ENCODE measurements at places on chromosomes 11 and 22.

DNA sequence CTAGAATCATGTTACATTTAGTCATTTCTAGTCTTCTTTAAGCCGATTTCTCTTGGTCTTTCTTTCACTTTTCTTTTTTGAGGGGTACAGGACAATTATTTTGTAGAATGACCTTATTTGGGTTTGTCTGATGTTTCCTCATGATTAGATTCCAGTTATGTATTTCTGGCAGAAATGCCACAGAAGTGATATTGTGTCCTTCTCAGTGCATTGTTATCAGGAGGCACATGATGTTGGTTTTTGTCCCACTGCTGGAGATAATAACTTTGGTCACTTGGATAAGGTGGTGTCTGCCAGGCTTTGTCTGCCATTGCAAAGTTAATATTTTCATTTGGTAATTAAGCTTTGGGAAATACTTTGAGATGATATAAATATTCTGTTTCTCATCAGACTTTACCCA, 100.3 kb downstream of the RRM1 start:
- no peak for DNase-seq

DNA sequence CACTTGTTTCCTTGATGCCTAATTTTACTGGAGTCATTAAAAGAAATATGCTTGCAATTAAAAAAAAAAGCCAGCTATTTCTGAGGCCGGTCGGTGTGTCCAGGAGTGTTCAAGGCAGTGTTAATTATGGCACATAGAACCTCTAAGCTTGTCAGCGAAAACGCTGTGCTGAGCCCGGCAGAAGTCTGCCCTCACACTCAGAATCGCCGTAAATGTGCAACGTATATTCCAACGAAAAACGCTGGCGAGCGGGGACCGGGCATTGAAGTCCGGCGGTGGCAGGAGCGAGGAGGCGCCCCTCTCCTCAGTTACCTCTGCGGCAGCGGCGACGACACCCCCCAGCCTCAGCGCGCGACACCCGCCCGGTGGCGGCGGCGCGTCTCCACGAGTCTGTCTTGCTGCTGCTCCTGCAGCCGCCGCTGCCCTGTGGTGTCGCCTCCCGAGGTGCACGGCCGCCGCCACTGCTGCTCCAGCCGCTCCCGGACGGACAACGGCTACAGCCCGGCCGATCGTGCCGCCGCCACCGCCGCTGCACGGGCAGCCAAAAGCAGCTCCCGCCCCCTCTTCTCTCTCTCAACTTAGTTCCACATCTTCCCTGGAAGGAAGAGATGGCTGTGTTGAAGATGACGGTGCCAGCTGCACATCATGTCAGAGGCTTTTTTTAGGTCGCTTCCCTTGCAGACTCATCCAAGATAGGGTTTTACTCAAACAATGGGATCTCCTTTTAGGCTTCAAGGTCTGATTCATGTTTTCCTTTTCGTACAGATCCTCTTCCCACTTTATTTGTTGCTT, 56.0 kb downstream of the JAM3 start:
- DNase-seq: no peak

- DNase-seq: no peak
Measured at GRCh38 chr22:35957589-35957988, 71.0 kb downstream of the RBFOX2 start.

DNA sequence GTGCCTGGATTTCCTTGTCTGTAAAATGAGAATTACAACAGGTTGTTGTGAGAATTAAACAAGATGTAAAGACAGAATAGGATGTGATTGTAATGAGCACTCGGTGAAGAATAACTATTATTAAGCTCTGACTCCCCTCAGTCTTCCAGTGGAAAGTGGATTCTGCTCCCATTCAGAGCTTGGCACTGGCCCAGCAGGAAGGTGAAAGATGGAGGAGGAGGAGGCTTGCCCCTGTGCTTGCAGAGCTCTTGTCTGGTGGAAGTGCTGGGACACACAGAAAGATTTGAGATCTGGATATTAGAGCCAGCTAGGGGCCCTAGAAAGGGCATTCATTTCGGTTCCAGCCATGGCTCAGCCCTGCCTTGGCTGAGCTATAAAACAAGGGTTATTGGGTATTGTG, 28.2 kb downstream of the PHLDB1 start:
- DNase-seq: no peak

DNA sequence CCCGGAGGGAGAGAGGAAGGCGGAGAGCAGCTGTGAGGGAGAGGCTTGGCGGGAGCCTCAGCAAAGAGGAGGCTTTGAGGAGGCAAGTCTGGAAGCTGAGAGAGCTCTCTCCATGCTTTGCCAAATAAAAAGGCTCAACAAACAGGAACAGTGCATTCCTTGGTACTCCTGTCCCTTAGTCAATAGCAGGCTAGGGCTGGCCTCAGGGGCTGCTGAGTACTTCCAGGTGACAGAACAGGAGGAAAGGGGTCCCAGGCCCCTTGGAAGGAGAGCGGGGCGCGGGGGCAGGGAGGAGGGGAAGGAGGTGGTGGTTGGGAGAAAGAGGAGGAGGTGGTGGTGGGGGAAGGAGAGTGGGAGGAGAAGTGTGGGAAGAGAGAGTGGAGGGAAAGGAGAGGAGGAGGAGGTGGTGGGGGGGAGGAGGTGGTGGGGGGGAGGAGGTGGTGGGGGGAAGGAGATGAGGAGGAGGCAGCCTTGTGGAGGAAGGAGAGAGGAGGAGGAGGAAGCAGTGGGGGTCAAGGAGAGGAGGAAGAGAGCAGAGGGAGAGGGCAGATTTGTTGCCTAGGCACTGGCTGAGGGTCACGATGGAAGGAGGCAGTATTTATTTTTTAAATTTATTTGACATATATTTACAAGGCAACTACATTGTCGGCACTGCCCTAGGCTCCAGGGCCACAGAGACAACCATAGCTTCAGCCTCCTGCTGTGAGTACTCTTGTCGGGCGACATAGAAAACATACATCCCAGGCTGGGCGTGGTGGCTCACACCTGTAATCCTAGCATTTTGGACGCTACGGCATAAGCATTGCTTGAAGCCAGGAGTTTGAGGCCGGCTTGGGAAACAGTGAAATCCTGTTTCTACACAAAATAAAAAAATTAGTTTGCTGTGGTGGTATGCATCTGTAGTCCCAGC, 74.2 kb upstream of the ZBED5 start:
- no peak for DNase-seq

DNA sequence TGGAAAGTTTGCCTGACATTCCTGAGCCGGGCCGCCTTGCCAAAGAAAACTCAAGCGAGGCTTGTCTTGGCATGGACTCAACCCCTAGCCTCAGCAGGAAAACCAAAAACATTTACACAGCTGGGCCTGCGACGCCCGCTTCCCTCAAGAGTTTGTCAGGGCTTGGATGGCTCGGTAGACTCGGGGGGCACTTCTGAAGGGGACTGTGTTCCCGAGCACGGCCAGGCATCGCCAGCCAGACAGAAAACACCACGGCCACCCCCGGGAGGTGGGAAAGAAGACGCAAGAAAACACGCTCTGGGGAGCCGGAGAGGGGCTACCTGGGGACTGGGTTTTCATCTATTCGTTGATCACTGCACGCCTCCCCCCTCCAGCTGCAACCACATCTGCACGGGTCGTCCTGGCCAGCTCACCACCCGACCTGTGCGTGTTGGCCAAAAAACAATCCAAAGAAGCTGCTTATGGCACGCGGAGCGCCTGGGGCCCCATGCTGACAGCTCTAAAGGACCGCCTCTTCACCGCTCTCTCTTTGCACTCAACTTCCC, 380.7 kb downstream of the MN1 start:
- no peak for DNase-seq

GRCh38 chr11:84468235-84468634, 1158.9 kb downstream of the DLG2 start:
- DNase-seq: no peak

DNA sequence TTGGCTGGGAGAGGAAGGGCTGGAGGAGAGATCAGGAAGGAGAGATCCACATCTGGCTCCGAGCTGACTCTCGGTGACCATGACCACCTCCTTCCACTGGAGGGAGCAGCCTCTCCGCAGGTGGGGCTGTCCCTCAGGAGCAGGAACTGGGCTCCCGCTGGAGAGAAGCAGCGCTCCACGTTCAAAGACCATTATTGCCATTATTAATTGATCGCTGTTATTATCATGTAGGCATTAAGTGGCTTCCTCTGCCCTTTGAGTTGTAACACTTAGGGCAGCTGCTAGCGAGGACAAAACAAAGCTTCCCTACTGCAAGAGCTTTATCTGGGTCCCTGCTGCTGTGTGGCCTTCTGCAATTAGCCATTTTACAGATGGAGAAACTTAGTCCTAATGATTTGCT, 251.9 kb downstream of the ST3GAL4 start:
- peak; percentile 10 for DNase-seq

DNA sequence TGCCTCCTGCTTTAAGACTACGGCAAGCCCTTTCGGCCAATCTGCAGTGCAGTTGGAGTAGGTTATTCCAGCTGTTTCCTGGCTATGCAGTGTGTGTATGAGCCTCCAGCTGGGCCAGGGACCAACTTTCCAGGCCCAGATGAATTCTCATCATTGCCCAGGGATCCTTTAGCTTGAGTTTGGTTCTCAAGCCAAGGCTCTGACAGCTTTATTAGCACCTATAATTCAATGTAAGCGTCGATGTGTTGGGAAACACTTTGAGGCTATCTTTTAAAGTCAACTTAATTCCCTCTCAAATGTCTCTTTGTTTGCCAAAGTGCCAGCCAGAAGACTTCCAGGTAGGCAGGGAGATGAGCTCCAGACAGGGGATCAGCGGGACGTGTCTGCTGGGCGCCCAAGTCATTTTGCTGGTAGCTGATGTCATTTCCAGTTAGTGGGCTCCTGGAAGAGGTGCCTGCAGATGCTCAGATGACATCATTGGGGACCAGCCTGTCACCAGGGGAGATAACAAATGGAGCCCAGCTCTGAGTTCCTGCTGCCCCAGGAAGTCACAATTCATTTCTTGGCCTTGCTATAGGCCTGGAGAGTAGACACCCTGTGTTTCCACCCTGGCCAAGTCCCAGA, 520.4 kb downstream of the SOX6 start:
- no peak for DNase-seq

GRCh38 chr22:25492162-25492561, 72.3 kb upstream of the GRK3 start:
- no peak for DNase-seq
